Stimulated activated naive CD4-positive, alpha-beta T cell treated with Interleukin-2 at 50 U/mL for 16 hours (primary cell): ENCODE measurements at places on chromosomes 4 and X.

GRCh38 chr4:154425514-154425913 is 66.1 kb downstream of the DCHS2 start:
- no peak for DNase-seq

DNA sequence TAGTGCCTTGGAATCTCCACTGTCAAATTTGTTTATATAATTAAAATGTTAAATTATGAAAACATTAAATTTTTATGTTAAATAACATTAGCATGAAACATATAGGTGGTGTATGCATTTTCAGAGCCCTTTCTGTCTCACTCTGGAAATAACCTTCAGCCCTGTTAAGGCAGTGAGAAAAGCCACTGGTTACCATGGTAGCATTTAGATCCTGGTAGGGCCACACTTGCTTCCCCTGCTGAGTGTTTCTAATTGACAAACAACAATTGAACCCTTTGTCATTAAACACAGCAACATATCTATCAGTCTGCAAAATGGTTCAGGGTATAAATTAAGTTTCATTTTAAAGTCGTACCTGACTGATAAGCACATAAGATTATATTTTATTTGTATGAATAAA is 63.5 kb downstream of the PDK3 start:
- no peak for DNase-seq

GRCh38 chr4:67575232-67576058 is 16.9 kb downstream of the STAP1 start:
- DNase-seq: no peak

DNA sequence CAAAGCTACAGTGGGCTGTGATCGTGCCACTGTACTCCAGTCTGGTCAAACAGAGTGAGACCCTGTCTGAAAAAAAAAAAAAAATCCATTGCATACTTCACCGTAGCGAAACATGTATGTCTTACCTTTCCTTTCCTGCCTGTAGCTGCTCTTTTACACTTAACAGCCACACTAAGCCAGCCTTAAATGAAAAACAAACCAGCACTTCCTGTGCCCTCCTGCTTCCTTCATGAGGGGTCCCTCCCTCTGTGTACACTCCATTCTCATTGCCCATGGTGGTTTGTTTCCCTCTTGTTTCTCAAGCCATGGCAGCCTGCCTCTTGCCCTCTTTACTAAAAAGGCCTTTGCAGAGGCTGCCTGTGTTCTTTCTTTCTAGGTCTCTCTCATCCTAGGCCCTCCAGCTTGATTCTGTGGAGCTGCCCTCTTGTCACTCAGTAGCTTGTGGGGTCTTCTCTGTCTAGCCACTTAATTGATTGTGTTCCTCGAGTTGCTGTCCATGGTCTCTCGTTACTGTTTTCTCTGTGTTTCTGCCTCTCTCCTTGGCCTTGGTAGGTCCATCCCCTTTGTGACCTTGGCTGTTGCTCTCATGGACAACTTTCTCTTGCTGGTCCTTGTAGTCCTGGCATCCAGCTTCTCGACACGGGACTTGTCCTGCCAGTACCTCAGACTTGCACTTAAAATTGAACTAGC is 52.1 kb upstream of the MSANTD1 start:
- DNase-seq: no peak

DNA sequence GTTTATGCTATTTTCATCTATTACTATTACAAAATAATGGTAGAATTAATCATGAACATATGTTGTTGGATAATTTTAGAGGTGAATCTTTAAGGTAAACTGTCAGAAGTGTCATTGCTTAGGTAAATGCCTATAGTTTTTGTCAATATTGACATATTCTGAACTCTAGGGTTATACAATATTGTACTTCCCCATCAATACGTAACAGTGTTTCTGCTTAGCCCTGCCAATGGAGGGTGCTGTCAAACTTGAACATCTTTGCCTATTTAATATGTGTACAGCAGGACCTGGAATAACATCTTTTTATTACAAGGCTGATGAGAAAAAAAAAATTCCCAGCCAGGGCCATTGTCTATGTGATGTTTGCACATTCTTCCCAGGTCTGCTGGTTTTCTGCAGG is 40.8 kb downstream of the ARHGAP24 start:
- DNase-seq: no peak

DNA sequence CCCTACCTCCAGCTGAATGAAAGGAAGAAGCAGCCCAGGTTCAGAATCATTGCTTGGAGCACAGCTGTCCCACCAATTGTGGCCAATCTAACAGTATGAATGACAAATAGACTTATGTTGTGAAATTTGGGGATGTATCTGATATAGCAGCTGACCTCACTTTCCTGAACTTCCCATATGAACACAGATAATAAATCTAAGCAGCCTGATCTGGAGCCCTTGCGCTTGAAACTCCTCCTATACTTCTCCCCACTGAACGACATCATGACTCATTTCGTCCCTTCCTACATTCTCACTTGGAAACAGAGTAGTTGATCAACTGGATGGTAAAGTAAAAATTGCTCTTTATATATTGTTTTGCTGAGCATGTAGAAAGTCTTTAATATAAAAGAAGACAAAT is 24.2 kb upstream of the AMELX start:
- no peak for DNase-seq
